Activated T-cell treated with anti-CD3 and anti-CD28 coated beads, Interleukin-2, amount 50 U/mL, for 72 hours (primary cell): ENCODE measurements at places on chromosomes 7 and 10.

- peak; percentile 49 for DNase-seq
Observed at GRCh38 chr7:26279405-26279804, 12.3 kb upstream of the SNX10 start.

- no peak for DNase-seq
Observed at GRCh38 chr7:43394441-43395130, 188.3 kb upstream of the STK17A start.

GRCh38 chr10:11144626-11145494 is 127.2 kb downstream of the CELF2 start:
- no peak for DNase-seq

- DNase-seq = no peak
Observed at GRCh38 chr10:16904639-16905061, 87.4 kb upstream of the RSU1 start.

DNA sequence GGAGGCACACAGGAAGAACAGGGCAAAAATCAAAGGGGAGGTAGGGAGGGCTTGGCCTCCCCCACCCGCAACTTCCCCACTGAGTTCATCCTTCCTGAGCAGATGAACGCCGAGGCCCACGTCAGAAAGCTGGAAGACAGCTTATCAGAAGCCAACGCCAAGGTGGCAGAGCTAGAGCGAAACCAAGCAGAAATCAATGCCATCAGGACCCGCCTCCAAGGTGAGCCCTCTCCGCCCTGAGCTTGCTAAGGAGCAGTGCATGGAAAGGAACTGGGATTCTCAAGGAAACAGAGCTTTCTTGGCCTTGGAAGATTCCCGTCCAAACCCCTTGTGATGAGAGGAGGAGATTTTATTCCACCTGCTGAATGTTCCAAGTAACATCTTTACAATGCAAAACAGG is 16.5 kb downstream of the MYH16 start:
- no peak for DNase-seq

GRCh38 chr7:75639886-75640190 is 98.9 kb downstream of the HIP1 start:
- DNase-seq = no peak

DNA sequence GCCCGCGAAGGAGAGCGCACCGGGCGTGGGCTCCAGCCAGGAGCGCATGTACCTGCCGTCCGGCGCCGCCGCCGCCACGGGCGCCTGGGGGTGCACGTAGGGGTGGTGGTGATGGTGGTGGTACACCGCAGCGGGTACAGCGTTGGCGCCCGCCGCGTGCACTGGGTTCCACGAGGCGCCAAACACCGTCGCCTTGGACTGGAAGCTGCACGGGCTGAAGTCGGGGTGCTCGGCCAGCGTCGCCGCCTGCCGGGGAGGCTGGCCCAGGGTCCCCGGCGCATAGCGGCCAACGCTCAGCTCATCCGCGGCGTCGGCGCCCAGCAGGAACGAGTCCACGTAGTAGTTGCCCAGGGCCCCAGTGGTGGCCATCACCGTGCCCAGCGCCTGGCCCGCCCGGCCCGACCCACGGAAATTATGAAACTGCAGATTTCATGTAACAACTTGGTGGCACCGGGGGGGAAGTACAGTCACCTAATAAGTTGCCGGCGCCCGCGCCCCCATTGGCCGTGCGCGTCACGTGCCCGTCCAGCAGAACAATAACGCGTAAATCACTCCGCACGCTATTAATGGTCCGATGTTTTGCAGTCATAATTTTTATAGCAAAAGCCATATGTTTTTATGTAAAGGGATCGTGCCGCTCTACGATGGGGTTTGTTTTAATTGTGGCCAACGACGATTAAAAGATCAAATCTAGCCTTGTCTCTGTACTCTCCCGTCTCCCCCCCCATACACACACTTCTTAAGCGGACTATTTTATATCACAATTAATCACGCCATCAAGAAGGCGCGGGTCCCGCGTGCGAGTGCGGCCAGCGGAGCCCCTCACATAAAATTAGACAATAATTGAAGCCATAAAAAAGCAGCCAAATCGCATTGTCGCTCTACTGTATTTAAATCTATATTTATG is at the start of gene HOXA9:
Gene HOXA9 (minus strand): TSS at position 449 of the 907 bp plus-strand sequence. CDS start 80 bp downstream, at position 369.
- no peak for DNase-seq

GRCh38 chr10:97726636-97727178 is 10.2 kb upstream of the ZFYVE27 start:
- DNase-seq = peak; percentile 14
